ENCODE measurements at places on chromosomes 5 and 9.

DNA sequence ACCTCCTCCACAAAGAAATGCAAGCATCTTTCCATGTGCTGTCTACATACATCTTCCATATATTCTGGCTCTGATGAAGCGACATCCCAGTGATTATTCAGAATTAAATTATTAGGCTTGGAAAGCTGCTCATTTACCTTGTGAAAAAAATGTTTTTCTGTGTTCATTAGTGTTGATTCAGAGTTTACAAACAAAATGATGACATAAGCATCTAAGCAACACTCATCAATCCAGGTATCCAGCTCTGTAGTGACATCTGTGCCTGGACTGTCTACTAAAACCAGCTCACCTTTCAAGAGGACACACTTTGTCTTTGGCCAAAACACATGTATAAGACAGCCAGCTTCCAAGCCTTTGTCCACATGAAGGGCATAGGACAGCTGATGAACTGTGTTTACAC lies 51.1 kb upstream of the SPATA31C2 start:
- no peak for DNase-seq

DNA sequence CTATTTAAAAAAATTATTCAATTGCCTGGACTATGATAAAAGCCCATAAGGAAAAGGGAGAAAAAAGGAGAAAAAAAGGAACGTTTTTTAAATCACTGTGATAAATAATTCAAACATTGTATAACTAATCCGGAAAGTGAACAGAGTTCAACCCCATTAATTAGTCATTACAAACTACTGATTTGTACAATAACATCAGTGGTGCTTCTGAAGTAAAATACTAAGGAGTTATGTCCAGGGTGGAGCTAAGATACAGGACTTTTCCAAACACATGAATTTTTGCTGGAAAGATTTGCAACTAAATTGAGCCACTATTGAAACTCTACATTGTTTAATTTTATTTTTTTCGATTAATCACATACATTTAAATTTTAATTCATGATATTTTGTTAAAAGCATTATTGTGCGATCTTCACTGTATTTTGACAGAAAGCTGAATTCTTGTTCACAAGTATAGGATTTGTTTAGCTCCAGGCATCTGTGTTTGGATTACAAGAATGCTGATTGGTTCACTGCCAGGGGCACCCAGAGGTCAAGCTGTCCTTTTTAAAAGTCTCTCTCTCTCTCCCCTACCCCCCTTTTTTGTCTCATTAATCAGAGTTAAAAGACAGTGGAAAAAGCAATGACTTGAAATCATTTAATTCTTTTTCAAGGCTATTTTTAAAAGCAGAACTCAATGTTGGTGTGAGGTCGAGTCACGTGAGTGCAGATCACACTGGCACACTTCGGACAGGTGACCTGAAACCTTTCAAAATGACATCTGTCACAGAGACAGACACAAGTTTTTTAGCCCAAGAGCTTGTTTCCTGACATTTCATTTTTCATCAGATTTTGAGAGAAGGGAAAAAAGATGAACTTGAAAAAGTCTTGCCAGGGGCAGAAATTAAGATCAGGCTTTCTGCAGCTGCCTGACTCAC lies 387.3 kb downstream of the NR2F1-AS1 start:
- DNase-seq: peak; percentile 31

GRCh38 chr5:149588936-149589335 lies 7.6 kb downstream of the ARHGEF37 start:
- DNase-seq: no peak

- peak; percentile 27 for DNase-seq
These were observed 58.6 kb upstream of the LMNB1 start for GRCh38 chr5:126718236-126718868.

DNA sequence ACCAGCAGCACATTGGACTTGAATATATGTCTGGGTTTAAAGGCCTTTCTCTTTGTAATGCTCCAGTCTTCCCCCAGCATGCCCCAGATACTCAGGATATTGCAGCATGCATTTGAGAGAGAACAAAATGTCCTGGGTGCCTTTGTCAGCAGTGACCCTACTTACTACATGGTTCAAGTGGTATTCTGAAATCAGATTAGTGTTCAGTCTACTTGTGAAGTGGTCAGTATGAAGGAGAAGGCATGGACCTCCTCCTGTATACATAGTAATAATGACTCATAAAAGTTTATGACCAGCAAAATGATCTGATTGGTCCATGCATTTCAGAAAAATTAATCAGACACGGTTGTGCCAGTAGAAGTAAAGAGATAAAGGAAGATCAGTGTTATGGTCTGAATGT lies 25.4 kb downstream of the GPR21 start:
- peak; percentile 44 for DNase-seq

- DNase-seq: no peak
These were observed 26.9 kb downstream of the RASEF start for GRCh38 chr9:83036043-83036442.

DNA sequence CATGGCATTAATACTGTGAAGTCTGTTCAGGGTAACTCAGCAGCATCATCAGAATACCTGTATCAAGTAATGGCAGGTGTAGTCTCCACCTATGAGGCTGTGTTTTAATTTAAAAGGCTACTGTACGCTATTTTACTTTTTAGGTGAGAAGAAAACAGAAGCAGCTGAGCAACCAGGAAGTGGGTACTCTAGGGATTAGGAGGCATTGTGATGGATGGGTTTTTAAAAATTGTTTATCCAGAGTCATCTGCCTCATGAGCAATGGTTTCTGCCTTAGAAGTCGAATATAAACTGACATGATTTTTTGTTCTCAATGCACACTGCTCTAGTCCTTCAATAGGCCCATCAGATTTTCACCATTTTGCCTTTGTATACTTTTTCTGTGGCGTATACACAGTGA lies 42.6 kb downstream of the PSIP1 start:
- no peak for DNase-seq

DNA sequence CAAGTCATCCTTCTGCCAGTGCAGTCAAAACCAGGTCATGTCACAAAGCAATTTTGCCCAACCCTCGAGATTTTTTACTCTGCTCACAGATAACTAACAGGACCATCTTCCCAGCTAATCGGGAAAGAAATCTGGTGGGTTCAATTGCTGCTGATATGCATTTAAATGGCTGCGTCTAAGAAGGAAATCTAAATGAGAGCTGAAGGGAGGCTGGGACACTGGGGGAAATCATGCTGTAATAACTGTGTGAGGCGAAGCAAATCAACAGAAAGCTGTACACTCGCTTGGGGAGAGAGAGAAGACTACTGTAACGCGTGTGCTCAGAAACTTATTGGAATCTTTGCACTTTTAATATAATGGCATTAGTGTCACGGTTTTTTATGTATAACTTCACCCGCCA lies 535.0 kb downstream of the CDK5RAP2 start:
- no peak for DNase-seq

- DNase-seq: no peak
These were observed at the start of gene GALNT10 for GRCh38 chr5:154190595-154191304. Gene GALNT10 (plus strand): TSS chr5:154190733. CDS start chr5:154190867, 134 bp downstream.

- no peak for DNase-seq
These were observed 4.4 kb downstream of the CRB2 start for GRCh38 chr9:123360161-123361085.

DNA sequence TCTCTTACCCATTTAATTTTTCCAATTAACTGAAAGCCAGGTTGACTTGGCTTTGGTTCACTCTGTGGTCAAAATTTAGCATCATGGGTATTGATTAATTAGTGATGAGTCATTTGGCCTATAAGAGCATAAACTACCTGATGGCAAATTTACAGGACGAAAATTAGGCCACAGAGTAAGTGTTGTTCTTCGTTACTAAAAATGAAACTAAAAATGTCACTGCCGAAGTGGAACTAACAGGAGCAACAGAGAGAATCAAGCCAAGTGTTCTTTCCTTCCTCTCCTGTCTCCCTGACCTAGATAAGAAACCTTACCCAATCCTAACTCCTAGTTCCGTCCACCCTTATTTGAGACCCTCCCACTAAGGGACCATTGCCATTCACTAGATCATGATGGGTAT lies 176.9 kb downstream of the RAB3C start:
- no peak for DNase-seq

DNA sequence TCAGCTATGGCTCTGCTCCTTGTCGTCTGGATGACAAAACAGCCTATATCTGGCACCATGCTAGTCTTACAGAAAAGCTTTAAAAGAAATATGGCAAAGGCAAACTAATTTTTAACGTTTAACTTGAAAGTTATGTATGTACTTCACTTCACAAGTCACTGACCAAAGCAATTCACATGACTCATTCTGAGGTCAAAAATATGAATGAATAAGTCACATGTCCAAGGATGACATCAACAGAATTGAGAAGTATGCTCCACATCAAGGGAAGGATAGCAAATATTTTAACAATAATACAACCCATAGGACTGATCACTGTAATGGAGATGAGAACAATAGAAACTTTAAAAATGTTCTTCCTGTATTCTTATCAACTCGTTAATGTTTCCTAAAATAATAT lies 1072.6 kb upstream of the NUDT12 start:
- peak; percentile 52 for DNase-seq

DNA sequence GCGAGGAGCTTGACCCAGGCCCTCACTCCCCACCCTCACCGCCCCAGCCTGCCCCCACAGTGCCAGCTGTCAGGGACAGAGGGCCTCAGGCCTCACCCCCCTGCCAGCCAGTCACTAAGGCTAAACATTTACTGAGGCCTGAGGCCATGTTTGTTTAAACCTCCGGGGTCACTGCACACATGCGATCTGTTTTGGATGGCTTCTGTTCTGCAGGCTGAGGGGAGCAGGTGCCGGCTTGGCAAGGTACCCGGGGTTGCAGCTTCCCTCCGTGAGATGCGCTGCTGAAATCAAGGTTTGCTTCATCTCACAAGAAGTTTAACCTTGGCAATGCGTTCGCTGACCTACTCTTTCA lies 103.3 kb upstream of the BOD1 start:
- peak; percentile 69 for DNase-seq

DNA sequence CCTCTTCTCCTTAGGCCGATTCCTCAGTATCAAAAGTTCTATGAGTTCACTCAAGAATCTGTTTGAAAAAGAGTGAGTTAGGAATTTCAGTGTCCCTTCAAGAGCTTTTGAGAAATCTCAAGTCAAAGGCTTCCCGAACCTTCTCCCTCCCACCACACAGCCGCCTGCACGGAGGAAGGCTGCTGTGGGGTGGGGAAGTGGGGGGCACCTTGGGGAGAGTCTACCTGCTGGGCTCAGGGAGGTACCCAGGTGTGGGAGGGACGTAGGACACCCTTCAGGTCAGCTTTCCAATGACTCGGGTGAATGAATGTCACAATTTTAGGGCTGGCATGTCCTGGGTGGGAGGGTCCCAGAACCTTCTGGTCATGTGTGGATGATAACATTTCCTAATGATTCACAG lies 17.5 kb downstream of the CXCL14 start:
- no peak for DNase-seq

DNA sequence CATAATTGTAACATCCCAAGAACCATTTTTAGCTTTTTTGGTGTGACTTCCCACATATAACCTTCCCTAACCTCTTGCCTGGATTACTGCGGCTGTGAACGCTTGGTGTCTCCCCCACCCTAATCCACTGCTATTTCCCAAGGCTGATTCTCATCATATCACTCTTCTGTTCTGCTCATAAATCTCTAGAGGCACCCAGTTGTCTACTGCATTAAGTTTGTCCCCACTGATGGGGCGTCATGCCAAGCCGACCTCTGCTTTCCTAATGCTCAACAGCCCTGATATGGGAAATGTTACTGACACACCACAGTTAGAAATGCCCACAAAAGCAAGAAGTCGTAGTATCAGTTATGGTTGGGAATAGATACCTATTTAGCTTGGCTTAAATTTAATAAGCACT lies 24.4 kb downstream of the NPR3 start:
- DNase-seq: no peak

DNA sequence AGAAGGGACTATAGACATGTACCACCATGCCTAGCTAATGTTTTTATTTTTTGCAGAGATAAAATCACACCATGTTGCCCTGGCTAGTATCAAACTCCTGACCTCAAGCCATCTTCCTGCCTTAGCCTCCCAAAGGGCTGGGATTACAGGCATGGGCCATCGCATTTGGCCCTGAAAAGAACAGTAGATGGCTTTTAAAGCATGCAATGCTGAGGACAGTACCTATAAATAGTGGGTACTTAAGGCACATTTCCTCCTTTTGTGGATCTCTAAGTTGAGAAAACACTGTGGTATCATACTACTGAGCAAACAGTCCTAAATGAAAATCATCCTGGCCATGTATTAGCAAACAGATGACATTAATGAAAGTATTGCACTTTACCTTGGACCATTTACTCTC lies 119.4 kb downstream of the TTC39B start:
- no peak for DNase-seq

GRCh38 chr9:16879416-16879815 lies 8.9 kb upstream of the BNC2 start:
- no peak for DNase-seq

DNA sequence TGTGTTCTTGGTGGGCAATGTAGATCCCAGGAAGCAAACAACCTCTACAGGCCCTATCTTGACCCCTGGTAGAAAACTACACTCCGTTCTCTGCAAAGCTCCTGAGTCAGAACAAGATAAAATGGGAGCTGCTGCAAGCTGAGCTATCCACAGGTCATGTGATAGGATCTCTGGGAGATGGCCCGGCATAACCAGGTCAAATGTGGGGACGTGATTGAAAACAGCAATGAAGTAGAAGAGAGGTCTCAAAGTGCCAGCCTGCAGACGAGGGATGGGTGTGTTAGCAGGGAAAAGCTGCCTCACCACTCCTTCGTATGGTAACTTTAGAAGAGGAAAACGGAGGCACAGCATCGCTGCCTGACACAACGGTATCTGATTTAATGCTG lies 25.0 kb downstream of the NRG2 start:
- no peak for DNase-seq

- DNase-seq: peak; percentile 79
These were observed 1.7 kb downstream of the TRIO start for GRCh38 chr5:14144586-14145434.

GRCh38 chr5:131981516-131981915 lies 29.9 kb downstream of the ACSL6 start:
- DNase-seq: no peak

- DNase-seq: peak; percentile 27
These were observed 30.2 kb upstream of the WWC1 start for GRCh38 chr5:168261227-168261571.

- no peak for DNase-seq
These were observed 99.3 kb upstream of the WWC1 start for GRCh38 chr5:168192120-168192519.

- DNase-seq: no peak
These were observed 30.9 kb upstream of the WWC1 start for GRCh38 chr5:168260353-168261226.

GRCh38 chr9:114937516-114937915 lies 7.1 kb upstream of the TNFSF8 start:
- DNase-seq: no peak

GRCh38 chr5:149108651-149109280 lies 32.5 kb upstream of the ABLIM3 start:
- no peak for DNase-seq

- no peak for DNase-seq
These were observed 164.6 kb downstream of the CARTPT start for GRCh38 chr5:71883742-71884103.

Measured in renal cortical epithelial cell (primary cell).